ENCODE measurements at places on chromosomes 7 and 10. TPM values are rescaled to one million over a fixed set of nuclear protein-coding genes. Genes with fewer than 3 reads are reported as not detected.

GRCh38 chr7:47610506-47611044 lies 28.7 kb upstream of the TNS3 start:
- no peak for ATAC-seq

GRCh38 chr7:76358011-76358480 lies 745 bp downstream of the YWHAG start:
- ATAC-seq: peak; percentile 3

Gene GNAT3
- total RNA-seq: not detected

DNA sequence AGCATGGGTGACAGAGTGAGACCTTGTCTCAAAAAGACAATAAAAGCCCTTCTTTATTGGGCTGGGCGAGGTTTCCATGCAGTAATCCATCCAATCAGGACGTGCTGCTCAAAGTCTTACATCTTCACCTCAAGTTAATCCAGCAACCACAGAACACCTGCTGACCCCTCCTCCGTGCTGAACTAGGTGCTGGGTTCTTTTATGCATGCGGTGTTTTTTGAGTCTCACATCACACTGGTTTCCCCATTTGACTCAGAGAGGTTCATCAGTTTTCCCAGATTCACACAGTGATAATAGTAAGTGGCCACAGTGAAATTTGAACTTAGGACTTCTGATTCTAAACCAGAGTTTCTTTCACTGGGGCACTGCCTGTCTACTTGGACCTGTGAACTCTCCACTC lies 58.3 kb upstream of the GTF2I start:
- ATAC-seq: peak; percentile 78

- no peak for ATAC-seq
Observed at GRCh38 chr7:105376908-105377533, 11.7 kb downstream of the SRPK2 start.

GRCh38 chr7:1065585-1066241 lies 21.4 kb downstream of the GPR146 start:
- peak; percentile 99 for ATAC-seq

- ATAC-seq: peak; percentile 73
Observed at GRCh38 chr7:150994141-150994837, 3.5 kb downstream of the NOS3 start.

Gene C10orf105
- total RNA-seq: 0.04 TPM

Data from activated T-helper 17 cell treated with anti-CD3 and anti-CD28 coated beads, Interleukin-2, amount 50 U/mL, for 72 hours (primary cell).